ENCODE measurements at places on chromosomes 12 and 14. TPM values are rescaled to one million over a fixed set of nuclear protein-coding genes. Genes with fewer than 3 reads are reported as not detected.

DNA sequence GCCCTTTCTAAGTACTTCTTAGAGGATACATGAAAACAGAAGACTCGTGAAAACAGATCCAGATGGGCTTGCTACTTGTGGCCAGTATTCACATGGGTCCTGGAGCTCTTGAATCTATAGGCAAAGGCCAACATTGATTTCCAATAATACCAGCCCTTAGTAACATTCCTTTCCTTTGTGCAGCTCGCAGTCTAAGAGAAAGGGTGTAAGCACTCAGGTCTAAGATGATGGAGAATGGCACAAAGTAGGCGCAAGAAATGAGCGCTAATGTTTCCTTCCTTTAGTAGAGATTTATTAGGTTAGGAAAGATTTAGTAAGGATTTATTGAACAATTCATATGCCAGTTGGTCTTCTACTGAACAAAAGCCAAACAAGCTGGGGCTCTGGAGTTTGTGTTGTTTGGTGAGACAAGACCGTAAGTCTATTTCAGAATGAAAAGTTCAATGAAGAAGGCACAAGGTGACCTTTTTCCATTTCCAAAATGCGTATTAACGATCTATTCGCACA is 525 bp downstream of the RNU6-8 start:
- no peaks in the 10 kb centered on the region for H3K36me3 ChIP-seq
- peaks cover 16% of the 10 kb centered on the region for H3K4me1 ChIP-seq
- no peak for DNase-seq
- H3K27me3 ChIP-seq, result no peaks in the 10 kb centered on the region
- peak overlapping the region; percentile 97 for H3K27ac ChIP-seq

DNA sequence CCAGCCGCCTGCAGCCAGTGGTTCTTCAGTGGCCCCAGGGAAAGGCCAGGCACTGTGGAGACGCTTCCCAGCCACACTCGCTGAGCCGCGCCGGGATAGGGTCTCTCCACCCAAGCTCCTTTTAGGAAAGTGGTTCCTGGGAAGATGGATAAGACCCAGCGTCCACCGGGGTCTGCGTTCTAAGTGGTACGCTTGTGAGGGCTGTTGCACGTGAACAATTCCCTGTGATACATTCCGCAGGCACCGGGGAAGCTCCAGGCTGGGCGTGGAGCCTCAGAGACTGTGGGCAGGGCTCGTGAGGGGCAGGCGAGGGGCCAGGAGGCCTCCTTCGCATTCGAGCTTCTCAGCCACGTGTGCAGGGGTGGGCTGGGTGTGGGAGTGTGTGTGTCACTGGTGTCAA is 48.4 kb downstream of the GALNT9 start:
- no peaks in the 10 kb centered on the region for H3K36me3 ChIP-seq
- no peak for DNase-seq
- no peak overlapping the region for H3K27ac ChIP-seq
- H3K27me3 ChIP-seq, result peaks cover 24% of the 10 kb centered on the region

- no peaks in the 10 kb centered on the region for H3K27me3 ChIP-seq
- no peak overlapping the region for H3K4me3 ChIP-seq
- H3K36me3 ChIP-seq, result no peaks in the 10 kb centered on the region
- H3K27ac ChIP-seq, result no peak overlapping the region
- no peaks in the 10 kb centered on the region for H3K4me1 ChIP-seq
Observed at GRCh38 chr14:56276108-56276507, 157.9 kb downstream of the PELI2 start.

GRCh38 chr14:89324501-89325298 is 92.3 kb downstream of the FOXN3 start:
- no peaks in the 10 kb centered on the region for H3K36me3 ChIP-seq
- peaks cover 21% of the 10 kb centered on the region for H3K4me1 ChIP-seq
- H3K27me3 ChIP-seq, result no peaks in the 10 kb centered on the region
- H3K27ac ChIP-seq, result no peak overlapping the region
- no peak overlapping the region for H3K4me3 ChIP-seq
- DNase-seq, result no peak

DNA sequence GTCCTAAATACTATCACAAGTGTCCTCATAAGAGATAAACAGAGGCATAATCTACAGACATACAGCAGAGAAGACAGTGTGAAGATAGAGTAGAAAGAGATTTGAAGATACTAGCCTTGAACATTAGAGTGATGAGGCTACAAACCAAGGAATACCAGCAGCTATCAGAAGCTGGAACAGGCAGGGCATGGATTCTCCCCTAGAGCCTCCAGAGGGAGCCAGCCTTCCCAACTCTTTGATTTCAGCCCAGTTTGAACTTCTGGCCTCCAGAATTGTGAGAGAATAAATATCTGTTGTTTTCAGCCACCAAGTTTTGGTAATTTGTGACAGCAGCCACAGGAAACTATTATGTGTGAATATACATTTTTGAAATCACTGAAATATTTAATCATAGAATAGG is 47.2 kb downstream of the CCDC91 start:
- DNase-seq, result no peak
- H3K36me3 ChIP-seq, result no peaks in the 10 kb centered on the region
- H3K27ac ChIP-seq, result no peak overlapping the region
- no peaks in the 10 kb centered on the region for H3K4me1 ChIP-seq

GRCh38 chr12:52119398-52120254 is 40.1 kb downstream of the SMIM41 start:
- H3K4me1 ChIP-seq, result no peaks in the 10 kb centered on the region
- H3K27ac ChIP-seq, result no peak overlapping the region
- no peak overlapping the region for H3K4me3 ChIP-seq
- H3K27me3 ChIP-seq, result no peaks in the 10 kb centered on the region

DNA sequence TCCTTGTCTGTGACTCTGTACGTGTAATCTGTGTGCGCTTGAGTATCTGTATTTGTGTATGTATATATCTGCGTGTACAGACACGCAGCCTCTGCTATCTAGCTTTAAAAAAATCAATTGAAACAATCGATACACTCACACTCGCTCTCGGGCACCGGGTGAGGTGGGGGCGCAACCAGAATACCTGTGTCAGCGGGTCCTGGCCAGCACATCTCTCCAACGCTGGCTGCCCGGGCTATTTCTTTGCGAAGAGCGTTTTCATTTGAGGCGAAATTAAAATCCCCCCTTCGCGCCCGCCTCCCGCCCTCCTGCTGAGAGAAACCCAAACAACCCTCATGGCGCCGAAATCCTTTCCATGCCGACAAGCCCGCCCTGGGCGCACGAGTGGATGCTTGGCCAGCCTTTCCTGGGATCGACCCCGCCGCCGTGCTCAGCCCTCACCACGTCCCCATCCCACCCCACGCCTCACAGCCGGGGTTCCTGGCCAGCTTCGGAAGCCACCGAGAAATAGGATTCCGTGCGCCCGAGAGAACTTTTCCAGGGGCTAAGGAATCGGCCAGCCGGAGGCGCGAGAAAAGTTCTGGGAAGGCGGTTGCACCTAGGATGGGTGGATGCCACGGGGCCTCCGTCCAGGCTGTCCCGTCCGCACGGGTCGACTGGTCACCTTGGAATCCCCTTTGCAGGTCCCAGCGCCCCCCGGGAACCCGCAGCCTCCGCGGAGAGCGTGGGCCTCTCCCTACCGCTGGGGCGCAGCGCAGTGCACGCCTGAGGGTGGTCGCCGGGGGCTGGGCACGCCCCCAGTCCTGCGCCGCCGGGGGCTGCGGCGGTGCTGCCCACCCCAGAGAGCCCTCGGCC is 1.0 kb downstream of the ZDHHC22 start:
- no peak for DNase-seq
- no peaks in the 10 kb centered on the region for H3K4me1 ChIP-seq
- peaks cover 34% of the 10 kb centered on the region for H3K27me3 ChIP-seq
- no peak overlapping the region for H3K27ac ChIP-seq
- no peaks in the 10 kb centered on the region for H3K36me3 ChIP-seq
- no peak overlapping the region for H3K4me3 ChIP-seq

DNA sequence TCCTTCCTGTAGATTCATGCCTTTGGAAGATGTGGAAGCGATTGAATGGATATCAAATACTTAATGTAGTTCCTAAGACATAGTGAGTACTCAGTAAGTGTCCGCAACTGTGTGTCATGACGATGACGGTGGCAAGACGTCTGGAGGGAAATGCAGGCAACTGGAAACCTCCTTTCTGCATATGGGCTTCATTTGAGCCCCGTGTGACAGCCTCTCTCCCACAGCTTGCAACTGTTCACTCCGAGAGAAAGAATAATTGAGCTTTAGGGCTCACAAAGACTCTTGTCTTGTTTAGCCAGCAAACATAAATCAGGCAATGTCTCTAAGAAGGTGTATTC is 6.9 kb downstream of the CFAP251 start:
- no peaks in the 10 kb centered on the region for H3K27me3 ChIP-seq
- no peak for DNase-seq
- H3K36me3 ChIP-seq, result no peaks in the 10 kb centered on the region
- H3K4me3 ChIP-seq, result no peak overlapping the region
- H3K4me1 ChIP-seq, result no peaks in the 10 kb centered on the region

GRCh38 chr12:30437616-30438015 is 258.1 kb downstream of the IPO8 start:
- no peak for DNase-seq
- H3K4me3 ChIP-seq, result no peak overlapping the region
- no peak overlapping the region for H3K27ac ChIP-seq
- no peaks in the 10 kb centered on the region for H3K36me3 ChIP-seq
- no peaks in the 10 kb centered on the region for H3K4me1 ChIP-seq

- H3K27me3 ChIP-seq, result peaks cover 17% of the 10 kb centered on the region
- peak overlapping the region; percentile 44 for H3K4me3 ChIP-seq
- peaks cover 6% of the 10 kb centered on the region for H3K36me3 ChIP-seq
Observed at GRCh38 chr14:24332268-24332993, 2.4 kb downstream of the ADCY4 start.

GRCh38 chr12:108237272-108237671 is 101.8 kb downstream of the CMKLR1 start:
- H3K4me3 ChIP-seq, result no peak overlapping the region
- no peaks in the 10 kb centered on the region for H3K27me3 ChIP-seq
- H3K4me1 ChIP-seq, result no peaks in the 10 kb centered on the region
- H3K27ac ChIP-seq, result no peak overlapping the region
- H3K36me3 ChIP-seq, result no peaks in the 10 kb centered on the region
- DNase-seq, result no peak

- no peak for DNase-seq
- peaks cover 14% of the 10 kb centered on the region for H3K36me3 ChIP-seq
- H3K27me3 ChIP-seq, result no peaks in the 10 kb centered on the region
- no peaks in the 10 kb centered on the region for H3K4me1 ChIP-seq
Observed at GRCh38 chr12:48054955-48055821, 50.7 kb downstream of the SENP1 start.

DNA sequence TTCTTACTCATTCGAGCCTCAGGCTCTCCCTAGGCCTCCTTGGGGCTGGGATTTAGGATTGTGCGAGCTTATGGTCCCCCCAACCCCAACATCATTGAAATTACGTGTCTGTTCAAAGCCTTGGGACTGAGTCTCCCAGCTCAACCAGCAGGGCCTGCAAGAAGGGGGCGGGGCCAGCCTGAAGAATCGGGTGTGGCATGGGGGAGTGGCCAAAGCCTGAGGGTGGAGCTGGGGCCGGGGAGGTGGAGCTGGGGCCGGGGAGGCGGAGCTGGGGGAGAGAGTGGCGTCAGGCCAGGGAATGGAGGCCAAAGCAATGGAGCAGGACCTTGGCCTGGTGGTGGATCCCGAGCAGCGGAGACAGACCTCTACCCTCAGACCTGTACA is 24.3 kb upstream of the HSPB8 start:
- no peak for DNase-seq
- H3K36me3 ChIP-seq, result no peaks in the 10 kb centered on the region
- no peaks in the 10 kb centered on the region for H3K27me3 ChIP-seq
- no peak overlapping the region for H3K4me3 ChIP-seq

- H3K4me3 ChIP-seq, result no peak overlapping the region
- DNase-seq, result no peak
- H3K4me1 ChIP-seq, result no peaks in the 10 kb centered on the region
Observed at GRCh38 chr12:42277396-42278127, 39.5 kb upstream of the YAF2 start.

GRCh38 chr12:96400631-96401075 is 414 bp upstream of the CDK17 start:
- H3K27me3 ChIP-seq, result no peaks in the 10 kb centered on the region
- no peak for DNase-seq
- H3K4me3 ChIP-seq, result peak overlapping the region; percentile 61
- peak overlapping the region; percentile 82 for H3K27ac ChIP-seq
- H3K4me1 ChIP-seq, result peaks cover 33% of the 10 kb centered on the region

GRCh38 chr12:119715268-119715620 is 47.3 kb downstream of the PRKAB1 start:
- no peaks in the 10 kb centered on the region for H3K27me3 ChIP-seq
- no peak for DNase-seq
- no peaks in the 10 kb centered on the region for H3K36me3 ChIP-seq
- H3K4me1 ChIP-seq, result no peaks in the 10 kb centered on the region

- no peak overlapping the region for H3K4me3 ChIP-seq
- H3K36me3 ChIP-seq, result no peaks in the 10 kb centered on the region
- no peaks in the 10 kb centered on the region for H3K4me1 ChIP-seq
- no peak overlapping the region for H3K27ac ChIP-seq
Observed at GRCh38 chr12:130351326-130351725, 13.6 kb downstream of the PIWIL1 start.

DNA sequence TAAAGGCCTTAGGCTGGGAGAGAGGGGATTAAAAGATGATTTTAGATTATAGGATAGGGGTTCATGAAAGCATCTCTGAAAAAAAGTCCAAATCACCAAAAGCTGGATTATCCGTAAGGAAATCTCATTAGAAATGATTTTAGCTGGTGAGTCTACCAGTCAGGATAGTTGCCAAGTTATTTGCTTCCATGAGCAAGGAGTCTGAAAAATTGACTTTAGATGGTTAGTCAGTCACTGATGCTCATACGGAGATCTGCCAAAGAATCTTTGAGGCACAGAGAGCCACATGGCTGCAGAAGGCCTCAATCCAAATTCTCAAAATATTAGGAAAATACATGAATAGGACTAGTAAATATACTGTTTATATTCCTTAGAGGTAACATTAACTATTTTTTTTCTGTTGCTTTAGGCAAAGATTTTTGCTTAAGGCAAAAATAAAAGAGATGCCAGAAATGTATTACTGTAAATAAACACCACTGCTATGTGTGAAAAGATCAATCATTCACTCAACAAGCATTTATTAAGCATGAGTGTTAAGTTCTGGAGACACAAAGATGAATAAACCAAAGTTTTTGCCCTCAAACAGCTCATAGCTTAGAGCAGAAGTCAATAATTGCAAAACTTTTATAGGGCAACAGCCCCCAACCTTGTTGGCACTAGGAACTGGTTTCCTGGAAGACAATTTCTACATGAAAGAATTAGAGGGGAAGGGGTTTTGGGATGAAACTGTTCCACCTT is 105.2 kb downstream of the BBS10 start:
- no peak overlapping the region for H3K4me3 ChIP-seq
- no peak overlapping the region for H3K27ac ChIP-seq
- no peaks in the 10 kb centered on the region for H3K36me3 ChIP-seq

TMEM119 gene
- not detected for total RNA-seq

RFX4 gene
- total RNA-seq, result not detected

RD3L gene
- total RNA-seq, result not detected

SERPINA6 gene
- total RNA-seq, result not detected

GON7 gene
- total RNA-seq, result 19.8 TPM

TMEM63C gene
- total RNA-seq, result 0.64 TPM

C12orf50 gene
- total RNA-seq, result not detected

ATF7IP gene
- total RNA-seq, result 84.4 TPM

CNIH1 gene
- 104 TPM for total RNA-seq

SRRM4 gene
- total RNA-seq, result not detected

RBP5 gene
- total RNA-seq, result 0.31 TPM

JPH4 gene
- total RNA-seq, result 1.8 TPM

DEPDC4 gene
- 1.2 TPM for total RNA-seq

Measured in CD8-positive, alpha-beta memory T cell (primary cell).